ENCODE measurements at places on chromosomes 13 and 19. TPM values are rescaled to one million over a fixed set of nuclear protein-coding genes. Genes with fewer than 3 reads are reported as not detected.

FAM124A gene
- total RNA-seq, result 0.51 TPM

PSG6 gene
- not detected for total RNA-seq

- DNase-seq, result no peak
Observed at GRCh38 chr13:32248801-32249200, 66.4 kb downstream of the ZAR1L start.

DNA sequence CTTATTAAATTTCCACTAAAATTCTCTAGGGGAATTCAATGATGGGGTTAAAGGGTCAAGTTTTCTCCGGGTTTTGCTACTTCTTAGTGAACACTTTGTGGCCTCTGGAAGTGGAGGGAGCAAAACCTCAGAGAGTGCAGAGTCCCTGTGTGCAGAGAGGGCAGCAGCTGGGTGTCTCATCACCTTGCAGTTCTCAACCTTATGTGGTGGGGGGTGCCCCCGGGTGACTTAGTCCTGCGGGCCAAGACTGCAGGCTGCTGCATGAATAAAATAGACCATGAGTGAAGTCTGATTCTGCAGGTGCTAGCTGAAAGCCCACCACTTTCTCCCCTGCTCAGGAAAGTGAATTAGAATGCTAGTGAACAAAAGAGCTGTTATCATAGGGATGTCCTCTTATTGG lies 191.6 kb downstream of the DLEU7 start:
- DNase-seq, result no peak

- DNase-seq, result no peak
Observed at GRCh38 chr13:97810152-97810551, 143.3 kb upstream of the IPO5 start.

GRCh38 chr13:91157273-91158016 lies 190.0 kb upstream of the MIR17HG start:
- DNase-seq, result no peak

DPF1 gene
- total RNA-seq, result not detected

DNA sequence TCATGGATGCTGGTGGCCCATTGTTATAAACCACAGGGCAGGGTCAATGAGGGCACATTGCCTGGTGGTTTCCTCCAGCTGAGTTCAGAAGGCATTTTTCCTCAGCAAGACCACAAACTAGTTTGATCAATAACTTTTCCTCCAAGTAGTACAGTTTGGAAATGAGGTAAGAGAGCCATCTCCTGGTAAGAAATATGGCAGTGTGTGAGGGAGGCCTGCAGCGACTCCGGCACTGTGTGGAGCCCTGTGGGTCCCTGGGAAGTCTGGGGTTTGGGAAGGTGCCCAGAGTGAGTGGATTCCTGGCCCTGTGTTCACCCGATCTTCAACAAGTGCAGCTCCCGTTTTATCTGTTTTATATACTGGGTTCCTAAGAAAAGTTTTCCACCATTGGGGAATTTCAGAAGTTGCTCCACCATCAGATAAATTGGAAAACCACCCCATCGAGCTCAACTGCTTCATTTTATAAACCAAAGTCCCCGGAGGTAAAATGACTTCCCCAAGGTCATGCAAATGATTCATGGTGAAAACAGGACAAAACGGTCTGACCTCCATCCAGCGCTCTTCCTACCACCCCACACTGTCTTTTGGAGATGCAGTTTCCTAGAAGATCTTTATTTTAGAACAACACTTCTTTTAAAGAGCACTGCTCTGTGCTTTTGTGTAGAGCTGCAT lies 148.4 kb downstream of the KATNAL1 start:
- no peak for DNase-seq

YJEFN3 gene
- 0.75 TPM for total RNA-seq

DNA sequence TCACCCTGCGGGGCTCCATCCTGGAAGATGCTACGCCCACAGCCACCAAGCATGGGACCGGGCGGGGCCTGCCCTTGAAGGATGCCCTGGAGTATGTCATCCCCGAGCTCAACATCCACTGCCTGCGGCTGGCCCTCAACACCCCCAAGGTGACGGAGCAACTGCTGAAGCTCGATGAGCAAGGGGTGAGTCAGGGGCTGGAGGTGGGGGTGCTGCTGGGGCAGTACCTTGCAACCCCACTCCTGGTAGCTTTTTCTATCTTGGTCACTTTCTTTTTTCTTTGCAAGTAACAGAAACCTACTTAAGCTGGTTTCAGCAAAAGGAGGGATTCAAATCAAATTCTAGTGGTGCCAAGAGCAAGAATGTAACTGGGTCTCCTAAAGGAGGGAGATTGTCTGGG lies 124.1 kb downstream of the DPF1 start:
- no peak for DNase-seq

- no peak for DNase-seq
Observed at GRCh38 chr13:111559612-111560403, 239.4 kb downstream of the TEX29 start.

DNA sequence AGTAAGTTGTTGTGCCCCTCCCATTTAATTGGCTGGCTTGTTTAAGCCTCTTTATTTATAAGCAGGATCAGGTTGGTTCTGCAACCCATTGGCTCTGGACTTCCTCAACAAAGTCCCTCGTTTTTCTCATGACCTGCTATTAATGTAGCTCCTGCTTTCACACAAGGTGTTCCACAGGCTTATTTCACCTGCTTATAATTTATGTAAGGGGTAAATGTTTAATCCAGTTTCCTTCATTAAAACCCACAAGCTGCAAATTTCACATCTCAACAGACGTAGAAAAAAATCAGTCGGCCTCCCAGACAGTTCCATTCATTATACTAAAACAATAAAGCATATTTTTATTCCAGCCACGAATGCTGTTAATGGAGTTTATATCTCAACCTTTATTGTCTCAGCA lies 86.1 kb downstream of the TBC1D4 start:
- DNase-seq, result no peak

CLEC11A gene
- 11.0 TPM for total RNA-seq

- DNase-seq, result no peak
Observed at GRCh38 chr13:26465514-26465913, 92.0 kb upstream of the WASF3 start.

- DNase-seq, result no peak
Observed at GRCh38 chr19:29520390-29520789, 5.4 kb upstream of the VSTM2B start.

- no peak for DNase-seq
Observed at GRCh38 chr19:42038666-42039065, 31.3 kb downstream of the GRIK5 start.

DNA sequence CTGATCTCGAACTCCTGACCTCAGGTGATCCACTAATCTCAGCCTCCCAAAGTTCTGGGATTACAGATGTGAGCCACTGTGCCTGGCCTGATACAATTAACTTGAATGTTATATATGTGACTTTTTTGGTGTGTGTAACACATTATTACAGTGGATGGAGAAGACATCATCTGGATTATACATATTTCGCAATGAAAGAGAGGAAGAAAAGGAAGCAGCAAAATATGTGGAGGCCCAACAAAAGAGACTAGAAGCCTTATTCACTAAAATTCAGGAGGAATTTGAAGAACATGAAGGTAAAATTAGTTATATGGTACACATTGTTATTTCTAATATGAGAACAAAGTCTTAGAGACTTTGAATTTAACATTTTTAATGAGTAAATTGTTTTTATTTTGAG lies 55.5 kb downstream of the BRCA2 start:
- no peak for DNase-seq

DNA sequence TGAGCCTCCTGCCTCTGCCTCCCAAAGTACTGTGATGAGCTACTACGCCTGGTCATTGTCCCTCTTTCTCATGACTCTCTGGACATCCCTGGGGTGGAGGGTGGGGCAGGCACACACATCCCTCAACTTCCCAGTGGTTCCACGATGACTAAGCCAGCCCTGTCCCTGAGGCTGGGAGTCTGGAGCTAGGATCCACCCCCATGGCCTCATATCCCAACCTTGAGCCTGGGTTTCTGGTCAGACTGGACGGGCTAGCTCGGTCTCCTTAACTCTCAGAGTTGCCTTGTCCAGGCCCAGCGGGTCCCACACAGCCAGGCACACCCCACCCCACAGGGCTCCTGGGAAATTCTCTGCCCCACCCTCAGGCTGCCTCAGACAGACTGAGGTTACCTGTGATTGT lies 19.6 kb downstream of the IER2 start:
- no peak for DNase-seq

TBCB gene
- 29.8 TPM for total RNA-seq

ZNF714 gene
- total RNA-seq, result 0.75 TPM

ZNF615 gene
- total RNA-seq, result 6.2 TPM

- no peak for DNase-seq
Observed at GRCh38 chr13:47788844-47789243, 212.2 kb downstream of the SUCLA2 start.

ATXN8OS gene
- total RNA-seq, result not detected

DNA sequence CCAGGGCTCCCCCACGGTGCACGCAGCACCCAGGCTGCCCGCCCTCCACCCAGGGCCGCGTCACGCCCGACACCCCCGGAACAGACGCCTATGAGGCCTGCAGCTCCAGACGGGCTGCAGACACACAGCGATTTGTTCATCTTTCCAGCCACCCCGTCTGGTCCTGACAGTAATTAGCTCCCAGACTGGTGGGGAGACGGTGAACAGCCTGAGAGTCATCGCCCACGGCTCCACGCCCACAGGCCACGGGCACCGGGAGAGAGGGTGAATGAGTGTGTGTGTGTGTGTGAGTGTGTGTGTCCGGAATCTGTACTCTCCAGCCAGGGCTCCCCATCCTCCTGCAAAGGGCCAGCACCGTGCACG lies 18.1 kb downstream of the GADD45B start:
- no peak for DNase-seq

ZNF223 gene
- 1.6 TPM for total RNA-seq

LRRC63 gene
- total RNA-seq, result 0.08 TPM

DNA sequence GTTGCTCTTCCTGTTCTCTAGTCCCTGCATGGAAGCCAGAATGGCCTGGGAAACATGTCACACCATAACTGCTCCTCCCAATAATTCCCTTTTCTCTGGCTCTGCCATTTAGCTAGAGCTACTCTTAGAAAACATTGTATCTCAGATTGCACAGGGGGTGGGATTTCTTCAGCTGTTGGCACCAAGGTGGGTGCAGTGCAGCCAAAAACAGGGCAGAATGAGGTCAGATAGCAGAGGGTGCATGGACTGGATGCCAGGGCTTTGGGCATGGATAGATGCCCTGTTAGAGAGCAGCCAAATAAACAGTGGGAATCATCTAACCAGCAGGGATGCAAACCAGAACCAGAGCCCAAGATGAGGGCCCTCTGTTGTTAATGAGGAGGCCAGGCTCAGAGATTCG lies 4.9 kb upstream of the AMER2 start:
- DNase-seq, result no peak

NLRP7 gene
- total RNA-seq, result not detected

DNA sequence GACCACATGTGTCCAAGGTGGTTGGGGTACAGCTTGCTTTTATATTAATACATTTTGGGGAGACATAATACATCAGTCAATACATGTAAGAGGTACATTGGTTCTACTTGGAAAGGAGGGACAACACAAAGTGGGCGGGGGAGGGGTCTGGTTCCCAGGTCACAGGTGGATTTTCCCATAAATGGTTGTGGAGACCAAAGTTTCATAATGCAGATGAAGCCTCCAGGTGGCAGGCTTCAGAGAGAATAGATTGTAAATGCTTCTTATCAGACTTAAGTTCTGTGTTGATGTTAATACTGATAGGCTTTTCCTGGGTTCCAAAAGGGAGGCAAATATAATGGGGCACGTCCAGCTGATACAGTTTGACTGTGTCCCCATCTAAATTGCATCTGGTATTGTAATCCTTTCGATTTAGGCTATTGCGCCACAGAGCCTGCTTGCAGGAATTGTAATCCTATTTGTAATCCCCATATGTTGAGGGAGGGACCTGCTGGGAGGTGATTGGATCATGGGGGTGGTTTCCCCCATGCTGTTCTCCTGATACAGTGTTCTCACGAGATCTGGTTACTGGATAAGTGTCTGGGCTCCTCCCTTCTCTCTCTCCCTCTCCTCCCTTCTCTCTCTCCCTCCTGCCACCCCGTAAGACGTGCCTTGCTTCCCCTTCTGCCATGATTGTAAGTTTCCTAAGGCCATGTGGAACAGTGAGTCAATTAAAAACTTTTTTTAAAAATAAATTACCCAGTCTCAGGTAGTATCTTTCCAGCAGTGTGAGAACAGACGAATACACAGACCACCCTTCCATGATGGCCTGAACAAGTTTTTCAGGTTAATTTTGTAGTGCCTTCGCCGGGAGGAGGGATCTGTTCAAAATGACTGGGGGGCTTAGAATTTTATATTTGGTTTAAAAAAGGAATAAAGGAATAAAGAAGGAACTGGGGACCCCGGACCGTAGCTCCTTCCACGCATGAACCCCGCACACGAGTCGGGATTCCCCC lies 44.9 kb downstream of the ZNF823 start:
- DNase-seq, result no peak

DNA sequence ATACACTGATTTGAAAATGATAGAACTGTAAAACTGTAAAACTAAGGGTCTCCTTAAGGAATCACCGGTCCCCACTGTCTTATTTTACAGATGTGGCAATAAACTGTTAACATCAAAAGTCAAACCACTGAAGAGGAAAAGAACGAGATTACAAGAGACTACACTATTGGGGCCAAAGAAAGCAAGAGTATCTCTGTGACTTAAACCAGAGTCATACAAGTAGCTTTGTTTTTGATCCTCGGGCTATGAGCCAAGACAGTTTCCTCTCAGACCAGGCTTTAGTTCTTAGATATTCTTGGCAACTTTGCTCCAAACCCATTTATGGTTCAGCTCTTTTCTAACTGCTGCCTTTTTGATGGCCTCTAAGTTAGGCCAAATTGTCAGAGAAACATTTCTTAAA lies 113.8 kb downstream of the TBC1D4 start:
- DNase-seq, result no peak

DNA sequence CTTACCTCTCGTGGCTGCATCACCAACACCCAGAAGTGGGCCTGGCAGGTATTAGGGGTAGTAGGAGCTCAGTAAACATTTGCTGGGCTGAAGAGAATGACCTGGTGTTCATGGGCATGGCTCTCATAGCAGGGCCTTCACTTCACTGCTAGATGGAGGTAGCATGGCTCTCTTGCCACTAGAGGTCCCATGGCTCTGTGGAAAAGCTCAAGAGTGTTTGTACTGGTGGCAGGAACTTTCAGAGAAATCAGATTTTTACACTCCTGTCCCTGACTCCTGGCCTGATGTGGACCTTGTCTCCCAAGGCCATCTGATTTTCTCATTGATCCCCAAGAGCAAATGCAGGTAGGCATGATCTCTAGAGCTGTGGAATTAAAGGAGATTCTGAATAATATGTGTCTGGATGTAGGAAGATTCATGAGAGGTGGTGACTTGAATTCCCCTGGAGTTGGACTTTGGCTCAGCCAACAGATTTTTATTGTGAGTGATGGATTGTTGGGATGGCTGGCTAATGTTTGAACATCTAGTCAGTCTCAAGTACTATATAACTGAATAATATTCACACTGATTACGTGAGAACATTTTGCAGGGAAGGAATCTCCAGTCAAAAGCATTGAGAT lies 5.7 kb downstream of the ZNF574 start:
- DNase-seq, result no peak
